ENCODE measurements at places on chromosomes 2 and 18.

DNA sequence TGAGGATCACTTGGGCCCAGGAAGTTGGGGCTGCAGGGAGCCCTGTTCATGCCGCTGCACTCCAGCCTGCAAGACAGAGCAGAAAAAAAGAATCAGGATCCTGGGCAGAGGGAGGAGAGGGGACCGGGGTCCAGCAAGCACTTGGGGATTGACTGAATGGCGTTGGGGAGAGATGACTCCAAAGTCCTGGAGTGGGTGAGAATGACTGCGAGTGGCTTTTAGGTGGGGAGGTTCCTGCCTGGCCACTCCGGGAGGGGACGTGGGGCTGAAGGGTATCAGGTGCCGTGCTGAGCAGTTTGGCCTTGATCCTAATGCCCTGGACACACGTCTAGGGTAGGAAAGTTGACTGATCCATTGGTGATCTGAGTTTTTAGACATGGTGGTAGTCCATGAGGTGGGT lies 3.5 kb upstream of the NFATC1 start:
- DNase-seq = no peak

DNA sequence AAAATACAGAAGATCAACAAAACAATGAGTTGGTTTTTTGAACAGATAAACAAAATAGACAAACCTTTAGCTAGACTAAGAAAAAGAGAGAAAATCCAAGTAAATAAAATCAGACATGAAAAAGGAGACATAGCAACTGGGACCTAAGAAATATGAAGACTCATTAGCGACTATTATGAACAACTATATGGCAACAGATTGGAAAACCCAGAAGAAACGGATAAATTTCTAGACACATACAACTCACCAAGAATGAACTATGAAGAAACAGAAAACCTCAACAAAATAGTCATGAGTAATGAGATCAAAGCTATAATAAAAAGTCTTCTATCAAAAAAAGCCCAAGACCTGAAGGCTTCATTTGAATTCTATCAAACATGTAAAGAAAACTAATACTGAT lies 59.3 kb downstream of the EPB41L3 start:
- DNase-seq = no peak

GRCh38 chr2:47046271-47046670 lies 108.8 kb downstream of the STPG4 start:
- DNase-seq = no peak

DNA sequence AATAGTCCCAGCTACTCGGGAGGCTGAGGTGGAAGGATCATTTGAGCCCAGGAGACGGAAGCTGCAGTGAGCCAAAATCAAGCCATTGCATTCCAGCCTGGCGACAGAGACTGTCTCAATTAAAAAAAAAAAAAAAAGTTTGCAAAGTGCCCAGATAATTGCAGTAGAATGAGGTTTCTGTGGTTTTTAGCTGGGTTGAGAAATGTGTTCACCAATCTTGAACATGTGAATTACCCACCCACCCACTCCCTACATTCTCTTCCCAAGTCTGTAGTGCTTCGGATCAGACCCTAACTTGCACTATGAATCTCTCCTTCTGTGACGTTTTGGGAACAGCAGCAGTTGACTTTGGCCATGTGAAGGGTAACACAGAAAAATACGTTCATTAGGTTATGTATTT lies 247.3 kb downstream of the PTGR3 start:
- DNase-seq = peak; percentile 8

GRCh38 chr2:150624001-150624401 lies 136.5 kb upstream of the RND3 start:
- peak; percentile 7 for DNase-seq

DNA sequence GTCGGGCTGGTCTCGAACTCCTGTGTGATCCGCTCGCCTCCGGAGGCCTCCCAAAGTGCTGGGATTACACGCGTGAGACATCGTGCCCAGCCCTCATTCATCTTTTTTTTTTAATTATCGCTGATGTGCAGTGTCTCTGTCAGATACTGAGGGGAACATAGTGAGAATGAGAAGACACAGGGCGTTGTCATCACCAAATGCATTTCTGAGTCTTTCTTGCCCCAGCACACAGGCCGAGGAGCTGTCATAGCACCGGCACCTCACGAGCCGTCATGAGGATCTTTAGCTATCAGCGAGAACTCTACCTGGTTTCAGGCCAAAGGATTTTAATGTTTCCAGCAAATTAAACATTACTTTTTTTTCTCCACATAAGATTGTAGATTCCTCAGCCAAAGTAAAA lies 548.0 kb upstream of the SOX11 start:
- DNase-seq = no peak

- no peak for DNase-seq
Measured at GRCh38 chr2:104177179-104177578, 676.7 kb upstream of the POU3F3 start.

DNA sequence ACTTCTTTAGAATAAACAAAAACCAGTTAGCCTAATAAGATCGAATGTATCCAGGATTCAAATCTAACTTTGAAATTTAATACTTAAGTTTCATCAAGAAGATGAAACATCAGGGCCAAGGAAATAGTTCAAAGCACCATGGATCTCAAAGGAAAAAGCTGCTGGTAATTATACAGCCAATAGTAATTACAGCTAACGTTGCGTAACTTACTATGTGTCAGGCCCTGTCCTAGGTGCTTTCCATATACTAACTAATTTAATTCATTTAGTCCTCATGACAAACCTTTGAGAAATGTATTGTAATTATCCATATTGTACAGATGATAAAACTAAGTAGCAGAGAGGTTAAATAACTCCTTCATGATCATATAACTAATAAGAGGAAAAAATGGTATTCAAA lies 598.6 kb downstream of the NYAP2 start:
- DNase-seq = no peak

DNA sequence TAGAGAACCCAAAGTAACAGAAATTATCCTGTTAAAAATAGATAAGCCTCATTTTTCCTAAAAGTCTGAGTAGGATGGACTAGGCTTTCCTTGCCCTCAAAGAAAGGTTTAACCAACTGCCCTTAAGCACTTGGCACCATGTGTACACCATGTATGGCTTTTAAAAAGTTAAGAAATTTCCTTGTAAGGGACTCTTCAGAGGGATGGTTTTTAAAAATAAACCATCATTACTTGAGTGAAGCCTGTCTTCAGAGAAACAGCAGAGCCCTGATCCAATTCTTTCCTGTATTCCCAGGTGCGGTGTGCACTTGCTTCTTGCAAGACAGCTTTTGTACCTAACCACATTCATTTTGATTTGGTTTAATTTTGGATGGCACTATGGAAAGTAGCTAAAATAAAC lies 1.1 kb upstream of the NEMP2 start:
- peak; percentile 20 for DNase-seq

- no peak for DNase-seq
Measured at GRCh38 chr2:224252631-224253030, 149.3 kb downstream of the FAM124B start.

DNA sequence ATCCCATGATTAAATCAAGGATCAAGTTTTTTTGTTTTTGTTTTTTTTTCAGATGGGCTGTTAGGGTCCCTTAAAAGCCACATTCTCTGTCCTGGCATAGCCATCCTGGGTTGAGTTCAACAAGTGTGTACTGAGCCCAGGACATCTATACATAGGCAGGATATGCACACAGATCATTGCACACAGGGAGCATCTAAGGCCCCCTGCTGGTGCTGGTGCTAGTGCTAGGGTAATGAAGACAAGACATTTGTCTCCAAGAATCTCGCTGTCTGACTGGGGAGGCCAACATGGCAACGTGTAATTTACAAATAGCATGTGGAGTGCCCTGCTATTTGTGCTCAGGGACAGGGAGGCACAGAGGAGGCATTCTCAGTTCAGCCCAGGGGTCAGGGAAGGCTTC lies 124.5 kb downstream of the VAPA start:
- peak; percentile 23 for DNase-seq

DNA sequence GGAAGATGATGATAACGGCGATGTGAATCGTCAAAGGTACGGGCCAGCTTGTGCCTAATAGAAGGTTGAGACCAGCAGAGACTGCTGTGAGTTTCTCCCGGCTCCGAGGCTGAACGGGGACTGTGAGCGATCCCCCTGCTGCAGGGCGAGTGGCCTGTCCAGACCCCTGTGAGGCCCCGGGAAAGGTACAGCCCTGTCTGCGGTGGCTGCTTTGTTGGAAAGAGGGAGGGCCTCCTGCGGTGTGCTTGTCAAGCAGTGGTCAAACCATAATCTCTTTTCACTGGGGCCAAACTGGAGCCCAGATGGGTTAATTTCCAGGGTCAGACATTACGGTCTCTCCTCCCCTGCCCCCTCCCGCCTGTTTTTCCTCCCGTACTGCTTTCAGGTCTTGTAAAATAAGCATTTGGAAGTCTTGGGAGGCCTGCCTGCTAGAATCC lies 3.0 kb downstream of the FZD7 start:
- no peak for DNase-seq

Measured in NB4 (cell line).